Renal cortical epithelial cell (primary cell): ENCODE measurements at places on chromosomes 3 and 15.

DNA sequence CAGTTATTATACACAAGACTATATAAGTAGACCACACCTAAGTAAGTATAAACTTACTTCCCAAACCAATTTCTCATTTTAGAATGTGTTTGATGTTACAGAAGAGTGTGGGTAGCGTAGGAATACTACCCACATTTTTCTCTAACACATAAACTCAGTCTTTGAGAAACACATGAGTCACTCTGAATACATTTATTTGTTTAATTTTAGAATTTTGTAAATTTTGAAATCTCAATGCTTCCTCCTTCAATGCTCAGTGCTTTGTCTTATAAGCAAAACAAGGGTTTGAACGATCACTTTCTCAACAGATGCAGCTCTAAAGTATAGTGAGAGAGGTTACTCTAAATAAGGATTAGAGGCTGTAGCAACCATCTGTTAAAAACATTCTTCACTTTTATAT, 700.8 kb downstream of the SI start:
- DNase-seq, result no peak

DNA sequence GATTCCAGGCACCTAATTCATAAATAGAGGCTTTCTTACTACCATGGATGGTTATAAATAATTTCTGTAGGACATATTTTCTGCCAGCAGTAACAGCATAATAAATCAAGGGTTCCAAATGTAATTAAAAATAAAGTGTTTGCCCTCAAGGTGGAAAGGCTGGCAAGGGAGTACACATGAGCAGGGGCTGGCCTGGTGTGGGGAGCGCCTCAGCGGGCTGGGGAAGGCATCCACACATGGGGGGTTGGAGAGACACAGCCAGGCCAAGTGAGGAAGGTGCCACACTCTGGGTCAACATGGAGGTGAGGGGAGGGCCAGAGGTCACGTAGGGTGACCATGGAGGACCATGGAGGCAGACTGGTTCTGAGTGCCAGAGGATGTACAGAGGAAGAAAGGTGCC, 65.8 kb upstream of the OCA2 start:
- DNase-seq, result no peak

DNA sequence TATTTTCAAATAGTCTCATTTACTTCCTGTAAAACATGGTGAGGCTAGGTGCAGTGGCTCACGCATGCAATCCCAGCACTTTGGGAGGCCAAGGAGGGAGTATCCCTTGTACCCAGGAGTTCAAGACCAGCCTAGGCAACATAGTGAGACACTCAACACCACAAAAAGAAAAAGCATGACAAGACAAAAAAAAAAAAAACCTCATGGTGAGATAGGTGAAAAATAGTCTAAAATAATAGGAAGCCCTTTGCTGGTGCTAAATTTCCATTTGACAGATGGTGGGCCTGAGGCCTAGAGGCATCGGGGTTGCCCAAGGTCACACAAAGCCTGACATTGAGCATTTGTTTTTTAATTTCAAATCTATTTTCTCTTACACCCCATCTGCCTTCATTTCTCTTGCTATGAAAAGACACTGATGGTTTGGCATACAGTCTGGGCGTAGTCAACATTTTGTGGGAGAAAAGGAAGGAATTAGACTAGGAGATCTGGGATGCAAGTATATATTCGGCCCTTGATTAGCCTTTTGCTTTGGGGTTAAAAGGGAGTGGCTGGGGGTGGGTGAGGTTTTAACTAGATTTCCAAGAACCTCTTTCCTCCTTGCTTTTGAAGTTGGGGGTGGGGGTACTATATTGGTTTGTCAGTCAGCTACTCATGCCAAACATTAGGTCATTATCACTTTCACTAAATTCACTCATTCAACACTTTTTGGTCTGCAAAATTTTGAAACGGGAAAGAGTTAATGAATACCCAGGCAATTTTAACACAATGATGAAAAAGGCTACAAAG, 11.3 kb downstream of the RAB8B start:
- no peak for DNase-seq

DNA sequence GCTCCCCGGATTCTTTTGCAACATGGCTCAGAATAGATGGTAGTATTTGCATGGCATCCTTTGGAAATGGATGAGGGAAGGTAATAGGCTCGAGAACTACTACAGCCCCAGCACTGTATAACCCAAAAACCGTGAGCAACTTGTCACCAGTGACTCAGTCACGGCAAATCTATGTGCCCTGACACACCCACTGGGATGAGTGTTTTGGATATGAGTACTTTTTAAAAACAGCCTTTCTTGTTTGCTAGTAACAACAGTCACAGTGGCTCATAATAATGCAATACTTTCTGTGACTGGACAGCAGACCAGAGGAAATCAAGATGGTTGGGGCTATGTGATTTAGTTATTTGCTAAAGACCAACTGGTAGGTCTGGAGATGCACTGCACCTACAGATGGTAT, 299.6 kb downstream of the ULK4 start:
- DNase-seq, result no peak

GRCh38 chr3:159914426-159914825, 74.2 kb upstream of the IL12A start:
- DNase-seq, result no peak

DNA sequence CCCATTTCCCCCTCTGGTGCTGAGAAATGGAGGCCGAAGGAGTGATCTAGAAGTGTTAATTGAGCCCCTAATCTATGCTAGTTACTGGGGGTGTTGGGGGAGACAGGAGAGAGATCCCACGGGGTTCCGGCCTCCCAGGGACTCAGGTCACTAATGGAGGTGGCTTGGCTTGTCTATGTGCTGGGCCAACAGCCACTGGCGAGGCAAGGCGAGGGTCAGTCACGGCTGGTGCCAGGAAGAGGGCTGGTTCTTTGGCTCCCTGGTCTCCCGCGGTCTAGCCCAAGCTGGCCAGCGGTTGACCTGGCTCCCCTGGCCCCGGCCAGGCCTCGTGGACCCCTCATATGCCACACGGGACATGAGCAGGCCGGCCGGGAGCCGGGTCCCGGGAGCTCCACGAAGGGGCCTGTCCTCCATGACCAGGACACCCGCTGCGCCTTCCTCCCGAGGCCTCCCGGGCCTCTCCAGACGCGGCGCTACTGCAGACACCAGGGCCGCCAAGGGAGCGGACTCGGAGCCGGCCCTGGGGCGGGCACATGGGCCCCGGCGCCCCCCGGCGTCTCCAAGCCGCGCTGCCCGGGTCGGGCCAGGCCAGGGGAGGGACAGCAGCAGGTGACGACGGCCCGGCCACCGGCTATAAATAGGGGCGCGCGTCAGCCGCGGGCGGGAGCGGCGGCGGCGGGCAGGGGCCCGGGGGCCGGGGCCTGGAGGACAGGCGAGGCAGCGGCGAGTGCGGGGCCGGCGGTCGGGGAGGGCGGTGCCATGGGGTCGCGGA, at the start of gene ALPK3:
Gene ALPK3 (plus strand): TSS at position 663 of the 772 bp plus-strand sequence. CDS start 97 bp downstream, at position 760.
- no peak for DNase-seq
